GM13977 (cell line): ENCODE measurements at places on chromosomes 5 and 9.

- no peak for DNase-seq
Measured at GRCh38 chr5:33738967-33739366, 152.8 kb downstream of the ADAMTS12 start.

GRCh38 chr5:113115061-113115460 is 138.5 kb downstream of the DCP2 start:
- no peak for DNase-seq

- no peak for DNase-seq
Measured at GRCh38 chr5:28967848-28968247, 1929.5 kb upstream of the CDH9 start.

GRCh38 chr9:4167079-4167671 is 132.7 kb downstream of the GLIS3 start:
- DNase-seq, result no peak

- DNase-seq, result no peak
Measured at GRCh38 chr9:114220061-114220541, 64.8 kb downstream of the COL27A1 start.
